SK-N-SH (cell line): ENCODE measurements at places on chromosomes 16 and 17.

GRCh38 chr17:45855691-45856336, 11.1 kb downstream of the SPPL2C start:
- no peak for DNase-seq

DNA sequence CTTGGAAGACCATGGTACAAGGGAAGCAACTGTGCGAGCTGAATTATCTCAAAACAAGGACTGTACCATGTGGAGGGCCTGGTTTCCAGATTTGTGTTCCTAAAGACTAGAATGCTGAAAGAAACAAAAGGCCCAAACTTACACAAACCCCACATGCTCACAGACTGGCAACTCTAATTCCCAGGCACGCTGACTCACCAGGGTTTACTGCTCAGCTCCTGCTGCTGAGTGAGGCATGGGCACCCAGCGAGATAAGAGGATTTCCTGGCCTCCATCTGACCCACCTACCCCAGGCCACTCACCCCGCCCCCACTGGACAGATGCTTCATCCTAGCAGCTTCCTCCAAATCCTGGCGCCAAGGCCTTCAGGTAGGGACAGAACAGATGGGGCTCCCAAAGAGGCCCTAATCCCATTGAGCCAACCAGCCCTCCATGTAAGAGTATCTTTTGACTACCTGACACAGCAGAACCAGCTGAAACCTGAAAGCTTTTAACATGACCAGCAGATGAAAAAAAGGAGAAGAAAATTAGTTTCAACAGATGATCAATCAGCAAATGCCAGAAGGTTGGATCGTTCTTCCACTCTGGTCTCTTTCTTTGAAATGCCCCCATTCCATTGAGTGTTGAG, 33.9 kb downstream of the DCUN1D3 start:
- DNase-seq: peak; percentile 35

- DNase-seq: no peak
These were observed 202 bp downstream of the CEP131 start for GRCh38 chr17:81222620-81222905.

DNA sequence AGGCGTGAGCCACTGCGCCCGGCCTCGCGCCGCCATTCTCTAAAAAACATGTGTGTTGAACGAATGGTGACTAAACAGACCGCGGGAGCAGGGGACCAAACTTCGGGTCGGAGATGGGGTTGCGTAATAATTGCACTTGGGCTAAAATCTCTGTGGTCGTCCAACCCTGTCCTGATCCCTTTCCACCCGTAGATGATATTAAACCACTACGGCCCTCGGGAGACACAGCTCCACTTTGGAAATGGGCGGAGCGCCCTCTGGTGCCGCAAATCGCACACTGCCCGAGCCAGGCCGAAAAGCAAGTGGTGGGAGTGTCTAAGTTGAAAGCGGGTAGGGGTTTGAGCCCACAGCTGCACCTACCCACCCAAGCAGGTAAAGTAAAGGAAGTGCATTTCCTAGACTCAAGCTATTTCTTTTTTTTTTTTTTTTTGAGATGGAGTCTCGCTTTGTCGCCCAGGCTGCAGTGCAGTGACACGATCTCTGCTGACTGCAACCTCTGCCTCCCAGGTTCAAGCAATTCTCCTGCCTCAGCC, 17.0 kb downstream of the CAVIN1 start:
- DNase-seq: peak; percentile 89

DNA sequence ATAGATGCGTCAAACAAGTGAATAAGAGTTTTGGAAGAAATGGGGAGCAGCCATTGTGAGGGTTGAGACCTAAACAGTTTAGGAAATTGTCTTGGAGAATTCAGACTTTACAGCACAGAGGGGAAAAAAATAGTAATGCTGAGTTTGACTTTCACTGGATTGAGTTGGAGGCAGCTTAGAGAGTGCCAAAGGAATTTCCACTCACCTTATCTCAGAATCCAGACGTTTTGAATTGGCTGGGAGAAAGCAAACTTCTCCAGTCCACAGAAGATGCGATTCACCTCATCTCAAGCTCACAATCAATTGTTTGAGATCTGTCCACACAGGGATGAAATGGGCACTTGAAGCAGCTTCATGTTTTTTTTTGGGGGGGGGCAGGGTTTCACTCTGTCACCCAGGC, 663.5 kb upstream of the SALL1 start:
- DNase-seq: no peak

- DNase-seq: no peak
These were observed 226.6 kb downstream of the ZFHX3 start for GRCh38 chr16:72821185-72821950.

- no peak for DNase-seq
These were observed 10.0 kb upstream of the PECAM1 start for GRCh38 chr17:64400642-64401041.

GRCh38 chr17:75637551-75637950, 4.3 kb downstream of the SMIM5 start:
- DNase-seq: peak; percentile 23

DNA sequence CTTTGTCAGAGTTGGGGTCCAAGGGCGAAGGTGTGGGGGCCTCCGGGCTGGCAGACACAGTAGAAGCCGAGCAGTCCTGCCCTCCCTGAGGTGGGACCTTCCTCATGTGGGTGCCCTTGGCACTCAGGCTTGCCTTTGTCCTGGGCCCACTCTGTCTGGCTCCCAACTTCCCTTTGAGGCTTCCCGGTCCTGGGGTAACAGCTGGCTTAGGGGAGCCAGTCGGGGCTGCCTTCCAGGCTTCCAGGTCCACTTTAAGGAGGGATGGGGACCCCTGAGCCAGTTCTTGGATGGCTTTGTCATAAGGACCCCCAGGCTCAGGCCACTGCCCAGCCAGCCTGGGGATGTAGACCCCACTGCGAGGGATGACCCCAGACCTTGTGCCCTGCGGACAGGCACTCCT, 7.8 kb downstream of the GAS2L2 start:
- DNase-seq: peak; percentile 22
